ENCODE measurements at places on chromosomes 5 and 9.

DNA sequence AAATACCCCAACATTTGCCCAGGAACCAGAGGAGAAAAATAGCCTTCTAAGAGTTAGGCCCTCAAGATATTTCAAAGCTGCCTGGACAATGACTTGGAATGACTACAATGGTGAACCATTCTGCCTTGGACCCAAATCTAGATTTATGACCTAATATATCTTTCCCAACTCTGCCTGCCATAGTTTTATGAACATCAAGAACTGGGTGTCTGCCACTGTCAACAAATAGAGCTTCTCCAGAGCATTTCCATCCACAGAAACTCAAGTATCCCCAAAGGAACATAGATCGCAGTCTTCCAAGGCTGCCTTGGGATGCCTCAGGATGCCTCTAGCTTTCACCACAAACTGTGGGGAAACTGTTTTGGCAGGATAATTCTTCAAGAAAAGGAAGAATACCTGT is 48.2 kb upstream of the NFIB start:
- no peak for DNase-seq

DNA sequence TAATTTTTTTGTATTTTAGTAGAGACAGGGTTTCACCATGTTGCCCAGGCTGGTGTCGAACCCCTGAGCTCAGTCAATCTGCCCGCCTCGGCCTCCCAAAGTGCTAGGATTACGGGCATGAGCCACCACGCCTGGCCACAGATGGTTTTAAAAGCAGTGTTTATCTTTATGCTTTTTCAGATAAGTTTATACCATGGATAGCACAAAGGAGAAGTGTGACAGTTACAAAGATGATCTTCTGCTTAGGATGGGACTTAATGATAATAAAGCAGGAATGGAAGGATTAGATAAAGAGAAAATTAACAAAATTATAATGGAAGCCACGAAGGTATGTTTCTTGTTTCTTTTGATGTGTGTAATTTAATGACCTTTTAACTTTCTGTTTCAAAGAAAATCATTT is 35.1 kb downstream of the POLK start:
- DNase-seq, result no peak

GRCh38 chr9:69324549-69325401 is at the start of gene ENTREP1:
TSS of gene ENTREP1 (plus strand) at chr9:69325215. CDS start at chr9:69325310, 95 bp downstream.
- DNase-seq, result peak; percentile 2

GRCh38 chr5:23071682-23072081 is 218.5 kb upstream of the CDH12 start:
- no peak for DNase-seq

- no peak for DNase-seq
Observed at GRCh38 chr5:13648822-13649221, 295.7 kb downstream of the DNAH5 start.

DNA sequence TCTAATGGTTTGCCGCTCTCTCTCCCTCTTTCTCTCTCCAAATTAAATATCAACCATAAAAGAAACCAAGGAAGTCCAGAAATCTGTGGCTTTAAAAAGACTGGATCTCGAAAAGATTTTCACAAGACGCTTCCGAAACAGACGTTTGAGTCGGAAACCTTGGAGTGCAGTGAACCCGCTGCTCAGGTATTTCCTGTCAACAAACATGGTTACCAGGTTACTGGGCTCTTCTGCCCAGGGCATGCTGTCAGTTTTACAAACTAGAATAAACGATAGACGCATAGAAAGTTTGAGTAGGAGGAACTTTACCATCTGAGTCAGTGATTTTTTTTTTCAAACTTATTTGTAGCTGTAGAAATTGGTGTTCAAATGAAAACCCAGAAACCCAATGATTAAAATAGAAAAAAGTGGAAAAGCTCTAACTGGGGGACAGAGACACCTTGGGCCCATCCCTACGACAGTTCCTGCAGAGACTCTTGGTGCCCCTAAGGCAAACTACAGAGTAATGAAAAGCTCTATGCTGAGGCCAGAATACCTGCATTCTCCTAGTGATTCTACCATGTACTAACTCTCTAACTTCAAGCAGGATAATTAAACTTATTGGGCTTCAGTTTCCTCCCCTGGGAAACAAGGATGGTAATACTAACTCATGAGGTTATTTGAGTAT is 90.0 kb downstream of the DOCK8 start:
- DNase-seq, result no peak

- DNase-seq, result peak; percentile 51
Observed at GRCh38 chr9:20593537-20593936, 28.8 kb downstream of the MLLT3 start.

DNA sequence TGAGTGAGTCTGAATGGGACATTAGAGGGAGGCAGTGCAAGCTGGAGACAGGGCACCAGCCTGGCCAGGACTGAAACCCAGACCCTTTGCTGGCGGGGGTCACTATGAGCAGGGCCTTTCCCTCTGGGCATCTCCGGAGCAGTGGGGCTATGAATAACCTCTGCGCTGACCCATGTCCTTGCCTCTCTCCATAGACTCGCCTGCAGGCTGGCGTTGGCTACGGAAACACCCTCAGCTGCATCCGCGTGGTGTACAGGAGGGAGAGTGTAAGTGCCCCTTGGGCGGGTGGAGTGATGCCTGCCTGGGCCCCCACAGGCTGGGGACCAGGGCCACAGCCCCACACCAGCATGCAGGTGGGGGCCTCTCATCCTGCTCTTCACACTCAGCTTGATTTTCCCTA is 15.8 kb downstream of the SLC25A48 start:
- DNase-seq, result no peak

DNA sequence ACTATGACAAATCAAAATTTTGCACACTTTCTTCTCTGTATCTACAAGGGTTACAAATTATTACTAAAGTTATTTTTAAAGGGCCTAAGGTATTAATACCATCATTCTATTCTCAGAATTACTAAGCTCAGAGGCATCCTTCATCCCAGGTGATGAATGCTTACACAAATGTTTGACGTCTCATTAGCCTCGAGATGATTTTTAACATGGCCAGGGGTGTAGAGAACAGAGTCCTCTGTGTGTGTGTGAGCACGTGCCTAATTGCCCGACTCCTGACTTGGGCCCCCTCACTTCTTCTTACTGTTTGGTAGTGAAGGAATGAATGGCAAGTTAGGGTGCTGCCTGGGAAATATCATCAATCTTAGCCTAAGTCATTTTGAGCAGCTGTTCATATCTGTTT is 221.1 kb downstream of the ENC1 start:
- DNase-seq, result no peak

GRCh38 chr5:179731791-179732411 is 721 bp upstream of the MAML1 start:
- DNase-seq, result peak; percentile 95

DNA sequence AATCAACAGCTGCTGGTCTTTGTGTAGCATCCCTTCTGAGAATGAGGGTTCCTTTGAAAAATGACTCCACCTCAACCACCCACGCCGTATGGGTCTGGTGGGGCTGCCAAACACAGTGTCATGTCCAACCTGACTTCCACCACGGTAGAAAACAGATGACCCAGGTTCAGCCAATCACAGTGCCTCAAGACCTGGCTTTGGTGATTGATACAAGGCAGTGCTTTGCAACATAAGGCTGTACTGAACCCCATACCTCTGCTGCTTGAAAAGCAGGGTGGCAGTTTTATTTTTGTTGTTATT is 11.5 kb upstream of the TGFBR1 start:
- no peak for DNase-seq

- no peak for DNase-seq
Observed at GRCh38 chr9:82080265-82080664, 91.7 kb downstream of the SPATA31D1 start.

GRCh38 chr5:6543346-6543730 is 89.5 kb downstream of the NSUN2 start:
- DNase-seq, result no peak

- DNase-seq, result no peak
Observed at GRCh38 chr5:131627207-131627865, 7.7 kb downstream of the RAPGEF6 start.

DNA sequence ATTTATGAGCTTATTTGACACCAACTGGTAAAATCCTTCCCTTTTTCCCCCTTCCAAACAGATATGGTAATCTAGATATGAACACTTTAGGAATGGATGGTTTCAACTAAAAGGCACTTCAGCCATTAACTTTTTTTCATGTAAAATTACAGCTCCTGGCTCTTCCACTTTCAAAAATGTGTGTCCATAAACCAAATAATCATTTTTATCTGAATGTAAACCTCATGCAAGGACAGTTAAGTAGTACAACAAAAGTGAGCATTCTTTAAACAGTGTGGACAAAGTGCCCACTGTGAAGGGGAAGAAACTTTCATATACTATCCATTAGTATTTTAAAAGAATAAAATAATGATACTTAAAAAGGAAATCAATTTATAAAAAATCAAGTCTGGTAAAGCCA is 17.2 kb downstream of the RAB14 start:
- no peak for DNase-seq

DNA sequence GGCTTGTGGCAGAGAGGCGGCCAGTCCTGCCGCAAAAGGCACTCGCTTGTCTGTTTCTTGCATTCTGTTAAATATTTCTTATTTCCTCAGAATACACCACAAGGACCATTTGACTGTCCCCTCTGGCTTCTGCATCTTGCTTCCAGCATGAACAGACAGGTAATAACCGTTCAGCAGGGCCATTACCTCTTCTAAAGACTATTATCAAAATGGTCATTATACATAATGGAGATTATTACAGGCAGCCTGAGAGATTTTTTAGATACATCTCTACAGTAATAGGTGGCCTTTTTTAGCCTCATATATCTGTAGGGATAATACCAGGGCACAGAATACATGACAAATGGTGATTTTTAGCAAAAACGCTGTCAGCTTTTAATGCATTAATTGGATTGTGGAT is 382.0 kb downstream of the PSAT1 start:
- DNase-seq, result no peak

- no peak for DNase-seq
Observed at GRCh38 chr5:133698259-133698554, 85.9 kb upstream of the FSTL4 start.

GRCh38 chr5:56693220-56693579 is 122.1 kb upstream of the MAP3K1 start:
- no peak for DNase-seq

DNA sequence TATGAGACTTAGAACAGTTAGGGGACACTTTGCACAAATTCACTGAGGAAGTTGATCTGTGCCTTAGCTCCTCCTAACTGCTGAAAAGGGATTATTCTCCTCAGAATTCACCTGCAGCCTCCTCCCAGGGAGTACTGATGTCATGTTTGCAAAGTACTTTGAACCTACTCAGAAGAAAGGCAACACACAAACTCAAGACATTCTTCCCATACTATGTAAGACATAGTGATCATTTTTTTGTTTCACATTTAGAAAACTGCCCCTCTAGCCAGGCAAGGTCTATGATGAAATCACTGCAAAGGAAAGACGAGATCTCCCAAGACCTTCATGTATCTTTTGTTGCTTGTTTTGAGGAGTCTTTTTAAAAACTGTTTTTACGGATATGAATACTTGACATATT is 10.6 kb upstream of the VLDLR start:
- peak; percentile 74 for DNase-seq

- DNase-seq, result no peak
Observed at GRCh38 chr5:127098241-127098640, 24.9 kb upstream of the C5orf63 start.

DNA sequence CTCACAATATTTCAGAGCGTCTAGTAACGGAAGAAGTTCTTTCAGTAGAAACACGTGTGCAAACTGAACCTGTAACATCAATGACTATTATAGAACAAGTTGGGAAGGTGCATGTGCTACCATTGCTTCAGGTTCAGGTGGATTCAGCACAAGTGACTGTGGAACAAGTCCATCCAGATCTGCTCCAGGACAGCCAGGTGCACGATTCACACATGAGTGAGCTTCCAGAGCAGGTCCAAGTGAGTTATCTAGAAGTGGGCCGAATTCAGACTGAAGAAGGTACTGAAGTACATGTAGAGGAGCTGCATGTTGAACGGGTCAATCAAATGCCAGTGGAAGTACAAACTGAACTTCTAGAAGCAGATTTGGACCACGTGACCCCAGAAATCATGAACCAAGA is 17.4 kb upstream of the NIM1K start:
- no peak for DNase-seq

DNA sequence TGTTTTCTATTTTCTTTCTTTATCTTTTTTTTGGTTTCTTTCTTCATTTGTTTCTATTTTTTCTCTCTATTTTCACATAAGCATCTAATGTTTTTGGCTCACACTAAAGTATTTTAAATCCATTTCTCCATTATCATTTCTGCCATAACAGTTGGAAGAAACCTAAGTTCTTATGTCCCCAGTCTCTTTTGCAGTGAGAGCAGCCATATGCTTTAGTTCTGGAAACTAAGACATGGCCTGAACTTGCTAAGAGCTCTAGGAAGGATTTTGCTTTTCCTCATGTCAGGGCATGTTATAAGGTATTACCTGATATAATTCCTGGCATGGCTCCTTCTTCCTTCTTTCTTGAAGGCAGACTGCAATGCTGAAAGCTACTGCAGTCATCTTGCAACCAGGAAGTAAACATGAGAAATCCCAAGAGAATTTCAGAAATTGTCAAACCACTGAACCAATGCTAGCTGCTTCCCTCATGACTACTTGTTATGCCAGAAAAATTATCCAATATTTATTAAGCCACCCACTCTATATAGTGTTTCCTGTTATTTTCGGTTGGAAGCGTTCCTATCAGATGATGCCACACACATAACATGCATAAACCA is 171.1 kb downstream of the TAF11L14 start:
- peak; percentile 10 for DNase-seq

DNA sequence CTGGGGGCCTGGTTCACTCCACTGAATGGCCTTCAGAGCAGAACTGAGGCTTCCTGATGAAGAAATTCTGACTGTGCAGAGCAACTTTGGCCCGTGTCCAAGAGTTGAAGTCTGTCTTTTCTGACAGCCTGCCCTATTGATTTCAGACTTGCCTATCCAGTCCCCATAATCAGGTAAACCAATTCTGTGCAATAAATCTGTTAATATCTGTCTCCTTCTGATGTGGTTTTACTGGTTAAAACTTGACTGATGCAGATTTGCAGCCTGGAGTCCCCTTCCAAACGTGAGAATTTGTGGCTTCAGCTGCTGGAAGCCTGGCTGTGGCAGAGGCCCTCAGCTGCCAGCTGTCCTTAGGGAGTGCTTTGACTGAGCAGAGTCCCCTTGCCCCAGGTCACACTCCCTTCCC is 283.9 kb upstream of the ANKRD55 start:
- DNase-seq, result peak; percentile 76

DNA sequence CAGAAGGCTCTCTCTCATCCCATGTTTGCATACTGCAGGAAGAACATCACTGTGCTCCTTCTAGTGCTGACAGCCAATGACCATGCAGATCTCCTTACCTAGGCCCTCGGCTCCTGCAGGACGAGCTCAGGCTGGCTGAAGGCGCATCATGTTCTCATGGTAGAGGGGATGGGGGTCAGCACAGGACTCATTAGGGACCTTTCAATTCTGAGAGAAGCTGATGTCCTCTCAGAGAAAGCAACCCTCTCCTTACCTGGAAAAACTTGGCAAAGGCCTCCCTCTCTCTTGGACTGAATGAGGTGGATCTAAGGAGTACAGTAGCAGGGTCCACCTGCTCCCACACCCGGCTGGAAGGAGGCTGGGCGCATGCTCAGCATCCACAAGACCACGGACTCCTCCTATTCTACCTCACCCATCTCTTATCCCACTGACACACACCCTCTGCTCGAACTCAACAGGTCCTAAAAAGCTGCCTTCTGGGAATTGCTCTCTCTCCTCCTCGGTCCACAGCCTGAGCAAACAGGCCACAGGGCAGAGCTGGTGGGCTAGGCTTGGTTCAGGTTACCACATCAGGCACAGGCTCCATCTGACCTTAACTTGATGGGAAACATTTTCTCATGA is 2.9 kb downstream of the IPPK start:
- DNase-seq, result no peak

GRCh38 chr5:145295236-145295835 is 539.8 kb downstream of the PRELID2 start:
- peak; percentile 76 for DNase-seq

- no peak for DNase-seq
Observed at GRCh38 chr5:80093796-80094195, 58.6 kb downstream of the THBS4 start.

Measured in amniotic epithelial cell (primary cell).